ENCODE measurements at places on chromosomes 5 and 9.

DNA sequence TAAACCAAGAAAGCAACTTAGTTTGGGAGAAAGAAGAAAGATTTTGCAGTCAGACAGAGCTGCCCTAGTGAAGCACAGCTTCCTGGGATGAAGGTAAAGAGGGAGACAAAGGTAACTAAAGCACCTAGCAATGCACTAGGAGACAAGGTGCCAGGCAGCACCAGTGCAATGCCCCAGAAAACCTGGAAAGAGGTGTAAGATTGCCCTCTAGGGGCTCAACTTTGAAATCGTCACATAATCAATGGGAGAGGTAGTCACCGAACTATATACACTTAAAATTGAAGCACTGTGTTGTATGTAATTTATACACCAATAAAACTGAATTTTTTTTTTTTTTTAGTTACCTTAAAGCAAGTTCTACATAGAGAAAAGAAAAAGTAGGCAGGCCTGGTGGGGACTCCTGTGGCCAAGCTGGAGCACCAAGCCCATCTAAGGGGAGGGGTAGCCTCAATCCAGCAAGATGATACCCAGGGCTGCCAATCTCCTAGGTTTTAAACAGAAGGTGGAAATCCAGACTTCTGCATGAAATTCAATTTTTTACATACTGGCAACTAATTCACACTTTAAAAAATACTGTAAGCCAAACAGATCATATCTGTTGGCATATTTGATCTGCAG, 48.2 kb downstream of the CDK5RAP2 start:
- no peak for DNase-seq

GRCh38 chr9:134568811-134569210, 72.8 kb upstream of the COL5A1 start:
- DNase-seq = no peak

DNA sequence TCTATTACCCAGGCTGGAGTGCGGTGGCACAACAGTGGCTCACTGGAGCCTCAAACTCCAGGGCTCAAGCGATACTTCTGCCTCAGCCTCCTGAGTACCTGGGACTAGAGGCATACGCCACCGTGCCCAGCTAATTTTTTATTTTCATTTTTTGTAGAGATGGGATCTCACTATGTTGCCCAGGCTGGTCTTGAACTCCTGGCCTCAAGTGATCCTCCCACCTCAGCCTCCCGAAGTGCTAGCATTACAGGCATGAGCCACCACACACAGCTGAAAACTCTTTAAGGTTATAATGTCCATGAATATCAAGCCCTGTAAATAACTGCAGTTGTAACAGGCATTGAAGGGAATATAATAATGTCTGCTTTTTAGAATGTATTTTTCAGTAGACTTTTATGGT, 271.2 kb downstream of the AOPEP start:
- no peak for DNase-seq

GRCh38 chr5:58330781-58331180, 129.1 kb downstream of the PLK2 start:
- no peak for DNase-seq

- no peak for DNase-seq
Observed at GRCh38 chr9:127457191-127457878, 6.0 kb downstream of the LRSAM1 start.

- no peak for DNase-seq
Observed at GRCh38 chr5:94021246-94021645, 279.8 kb upstream of the POU5F2 start.

DNA sequence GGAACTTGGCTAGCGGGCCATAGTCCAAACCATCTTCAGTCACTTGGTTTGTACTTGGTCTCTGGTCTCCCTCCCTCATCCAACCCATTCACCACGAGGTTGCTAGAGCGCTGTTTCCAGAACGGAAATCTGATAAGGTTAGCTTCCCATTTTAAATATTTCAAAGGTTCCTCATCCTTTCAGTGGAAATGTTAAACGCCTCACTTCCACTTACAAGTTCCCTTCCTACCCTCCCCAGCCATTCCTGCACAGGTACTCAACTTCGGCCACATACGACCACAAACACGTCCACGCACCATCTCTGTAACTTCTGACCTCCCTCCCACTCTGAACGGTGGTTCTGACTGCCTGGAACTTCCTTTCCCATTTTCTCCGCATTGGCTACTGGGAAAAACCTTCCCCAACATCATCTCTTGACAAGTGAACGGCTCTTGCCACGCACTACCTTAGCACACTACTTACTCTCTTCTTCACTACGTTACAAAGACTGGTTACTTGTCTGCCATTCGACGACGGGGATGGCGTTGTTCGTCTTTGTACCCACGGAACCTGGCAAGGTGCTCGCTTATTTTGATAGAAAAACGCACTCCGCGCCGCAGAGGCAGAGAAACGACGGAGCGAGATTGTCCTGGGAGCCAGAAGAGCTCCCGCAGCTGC, 629 bp downstream of the CCNH start:
- no peak for DNase-seq

DNA sequence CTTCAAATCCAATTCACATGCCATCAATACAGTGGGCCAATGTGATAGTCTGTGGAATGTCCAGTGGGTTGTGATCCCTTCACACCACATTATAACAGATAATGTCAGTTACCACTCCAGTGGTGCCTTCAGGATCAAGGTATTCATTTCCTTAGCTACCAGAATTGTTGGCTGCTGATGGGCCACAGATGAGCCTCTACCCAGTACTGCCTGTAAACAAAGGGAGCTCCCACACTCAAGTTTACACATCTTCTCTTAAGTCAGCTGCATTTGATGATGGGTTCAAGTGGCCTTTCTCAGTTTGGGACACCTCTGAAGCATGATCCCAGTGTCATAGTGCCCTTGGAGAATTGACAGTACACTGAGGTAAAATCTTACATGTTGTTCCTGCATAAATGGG, 477.0 kb upstream of the CD180 start:
- no peak for DNase-seq

DNA sequence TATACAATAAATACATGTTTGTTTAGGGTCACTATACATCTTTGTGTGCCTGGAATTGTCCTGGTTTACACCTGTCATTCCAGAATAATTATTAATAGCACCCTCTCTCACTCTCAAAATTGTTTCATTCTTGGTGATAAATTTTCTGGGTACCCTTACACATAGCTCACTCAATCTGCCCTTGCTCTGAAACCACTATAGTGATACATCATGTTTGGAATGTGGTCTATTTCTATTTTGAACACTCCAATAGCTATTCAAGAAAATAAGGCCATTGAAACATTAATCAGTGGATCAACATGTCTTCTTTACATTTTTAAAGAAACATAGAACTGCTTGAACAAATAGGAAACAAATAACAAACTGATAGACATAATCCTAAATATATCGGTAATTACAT, 158.7 kb downstream of the ARRDC3 start:
- no peak for DNase-seq

DNA sequence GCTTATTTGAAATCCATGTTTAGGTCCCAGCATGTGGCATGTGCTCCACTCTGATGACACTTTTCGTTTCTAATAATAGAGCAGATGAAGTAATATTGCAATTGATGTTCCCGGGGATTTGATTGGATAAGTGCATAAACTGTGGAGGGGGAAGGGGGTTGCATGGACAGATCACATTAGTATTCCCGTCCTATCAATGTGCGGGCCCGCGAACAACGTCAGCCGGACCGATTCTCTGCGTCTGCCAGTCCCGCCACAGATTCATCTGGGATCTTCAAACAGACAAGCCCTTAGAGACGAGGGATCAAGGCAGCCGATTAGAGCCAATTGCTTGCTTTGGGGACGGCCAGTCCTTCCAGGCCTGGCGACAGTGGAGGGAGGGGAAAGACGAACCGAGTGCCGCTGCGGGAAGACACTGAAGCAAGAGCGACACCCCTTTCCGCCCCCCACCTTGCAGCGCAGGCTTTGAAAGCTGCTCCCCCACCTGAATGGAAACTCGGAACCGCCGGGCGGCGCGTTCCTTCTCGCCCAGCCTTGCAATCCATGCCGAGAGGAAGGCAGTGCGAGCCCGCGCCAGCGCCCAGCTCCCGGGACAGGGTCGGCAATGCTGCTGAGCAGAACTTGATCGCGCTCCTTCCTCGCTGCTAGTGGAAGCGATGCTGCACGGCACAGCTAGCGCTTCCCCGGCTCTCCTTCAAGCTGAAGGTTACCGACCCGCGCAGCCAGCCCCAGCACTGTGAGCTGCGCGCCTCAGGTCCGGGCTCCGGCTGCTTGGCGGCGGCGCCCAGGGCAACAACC, at the start of gene RGS7BP:
Gene RGS7BP (plus strand): TSS at position 247 of the 798 bp plus-strand sequence. CDS start 610 bp downstream, outside the sequence.
- no peak for DNase-seq
